ENCODE measurements at places on chromosomes 2 and 18. TPM values are rescaled to one million over a fixed set of nuclear protein-coding genes. Genes with fewer than 3 reads are reported as not detected.

- DNase-seq, result no peak
These were observed 64.4 kb downstream of the ZNF516 start for GRCh38 chr18:76430636-76431035.

The C1GALT1C1L gene
- 2.0 TPM for total RNA-seq

The ARHGAP28 gene
- 1.6 TPM for total RNA-seq

The ZNF532 gene
- total RNA-seq, result 6.1 TPM

GRCh38 chr2:157076526-157077161 is 180.9 kb upstream of the GALNT5 start:
- DNase-seq, result no peak

GRCh38 chr2:239226677-239227581 is 173.9 kb downstream of the HDAC4 start:
- DNase-seq, result no peak

DNA sequence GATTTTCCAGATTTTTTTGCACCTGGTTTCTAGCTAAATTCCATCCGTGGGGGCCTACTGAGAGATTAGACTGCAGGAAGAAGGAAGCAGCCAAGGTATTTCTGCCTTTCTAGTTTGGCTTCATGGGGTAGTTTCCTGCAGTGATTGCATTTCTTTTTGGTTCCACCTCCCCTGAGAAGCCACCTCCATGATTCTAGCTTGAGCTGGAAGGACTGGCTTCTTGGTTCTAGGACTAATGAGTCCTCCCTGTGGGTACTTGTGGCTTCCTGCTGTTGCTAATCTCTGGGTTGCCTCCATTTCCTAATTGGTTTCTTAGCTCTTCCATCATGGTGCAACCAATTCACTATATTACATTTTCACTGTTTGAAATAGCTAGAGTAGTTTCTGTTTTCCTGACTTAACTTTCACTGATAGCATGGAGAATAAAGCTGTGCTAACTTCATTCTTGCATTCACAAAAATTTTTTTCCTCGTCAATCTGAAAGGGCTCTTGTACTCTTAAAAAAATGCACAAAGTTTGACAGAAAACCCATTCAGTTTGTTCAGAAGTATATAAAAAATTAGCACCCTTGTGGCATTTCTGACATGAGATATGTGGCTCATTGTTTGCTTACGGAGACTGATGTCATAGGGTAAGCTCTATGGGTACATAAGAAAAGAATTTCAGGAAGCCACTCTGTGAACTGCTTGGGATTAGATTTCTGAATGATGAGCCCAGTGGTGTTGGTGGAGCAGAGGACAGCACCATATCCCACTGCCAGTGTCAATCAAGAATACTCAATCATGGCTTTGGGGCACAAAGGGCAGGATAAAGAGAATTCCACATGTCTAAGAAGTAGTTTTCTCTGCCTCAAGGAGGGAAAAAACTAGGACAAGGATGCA is 242.8 kb upstream of the RBMS1 start:
- DNase-seq, result peak; percentile 89

DNA sequence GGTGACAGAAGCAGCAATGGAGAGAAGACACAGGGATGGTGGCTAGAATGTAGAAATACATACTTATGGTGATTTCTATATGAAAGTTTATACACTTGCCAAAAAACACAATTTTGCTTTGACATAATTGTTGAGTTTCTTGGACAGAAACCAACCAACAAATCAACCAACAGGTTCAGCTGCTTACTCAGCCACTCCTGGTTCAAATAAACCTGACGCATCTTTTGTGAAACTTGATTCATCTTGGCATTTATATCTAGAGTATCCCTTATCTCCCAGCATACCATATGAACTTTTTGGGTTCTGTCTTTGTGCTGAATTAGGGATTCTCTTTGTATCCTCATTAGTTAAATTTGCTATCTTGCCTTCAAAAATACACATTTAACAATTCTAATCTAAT is 54.1 kb upstream of the ERBB4 start:
- no peak for DNase-seq

GRCh38 chr2:222671259-222672067 is at the start of gene MOGAT1:
MOGAT1 (plus strand) TSS chr2:222671658; CDS start chr2:222671786, 128 bp downstream.
- peak; percentile 26 for DNase-seq

DNA sequence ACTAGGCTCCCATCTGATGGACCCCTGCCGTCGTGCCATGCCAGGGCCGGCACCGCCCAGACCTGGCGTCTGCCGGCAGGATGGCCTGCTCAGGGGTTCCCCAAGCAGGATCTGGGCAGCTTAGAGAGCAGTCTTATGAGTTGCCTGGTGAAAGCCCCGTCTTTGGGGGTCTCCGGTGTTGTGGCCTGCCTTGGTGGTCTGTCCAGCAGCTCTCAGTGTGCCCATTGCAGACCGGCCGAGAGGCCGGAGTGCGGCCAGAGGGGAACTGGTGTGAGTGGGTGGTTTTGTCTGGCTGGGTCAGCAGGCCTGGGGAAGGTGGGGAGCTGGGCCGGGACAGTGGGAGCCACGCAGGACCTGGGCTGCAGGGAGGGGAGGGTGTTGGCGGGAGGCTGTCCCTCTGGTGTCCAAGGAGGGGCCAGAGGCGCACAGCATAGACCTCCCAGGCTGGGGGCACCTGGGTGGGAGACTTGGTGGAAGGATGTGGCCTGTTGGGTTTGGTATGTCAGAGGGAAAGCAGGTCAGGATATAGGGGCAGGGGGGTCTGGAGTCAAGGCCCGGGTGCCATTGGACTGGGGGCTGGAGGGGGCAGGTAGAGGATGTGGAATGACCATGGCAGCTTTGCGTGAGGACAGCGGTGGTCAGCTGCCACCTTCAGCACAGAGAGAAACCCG is 16.5 kb downstream of the GPC1 start:
- DNase-seq, result no peak

DNA sequence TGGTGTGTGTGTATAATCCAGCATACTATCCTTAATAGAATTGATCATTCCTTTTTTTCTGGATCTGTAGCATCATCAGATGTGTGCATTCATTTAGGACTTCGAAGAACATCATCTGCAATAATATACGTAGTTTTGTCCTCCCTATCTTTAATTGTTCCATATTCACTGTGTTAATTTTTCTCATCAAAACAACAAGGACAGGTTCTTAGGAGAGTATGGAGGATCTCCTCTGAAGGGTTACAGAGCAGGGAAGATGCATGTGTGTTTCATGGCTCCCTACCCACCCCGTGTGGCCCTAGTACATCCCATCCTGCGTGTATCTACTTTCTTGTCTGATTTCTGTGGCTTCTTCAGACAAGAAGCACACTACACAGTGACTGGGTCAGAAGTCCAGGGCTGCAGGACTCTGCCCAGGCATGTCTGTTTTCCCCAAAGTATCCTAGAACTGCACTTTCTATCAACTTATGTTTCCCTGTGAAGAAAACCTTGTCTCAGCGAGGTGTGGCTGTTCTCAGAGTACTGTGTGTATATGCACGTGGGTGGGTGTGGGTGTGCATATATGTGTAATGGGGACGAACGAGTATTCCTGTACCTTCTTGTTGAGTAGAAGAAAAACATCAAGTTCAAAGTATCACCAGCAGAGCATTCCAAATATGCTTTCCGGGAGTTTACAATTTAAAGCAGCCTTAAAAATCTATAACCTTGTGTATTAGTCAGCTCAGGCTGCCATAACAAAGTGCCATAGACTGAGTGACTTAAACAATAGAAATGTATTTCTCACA is 220.4 kb upstream of the FOSL2 start:
- no peak for DNase-seq

- DNase-seq, result no peak
These were observed 38.9 kb upstream of the SCG2 start for GRCh38 chr2:223641082-223641481.

The NPHP1 gene
- 11.9 TPM for total RNA-seq

The PROKR1 gene
- total RNA-seq, result not detected

The NEU2 gene
- total RNA-seq, result not detected

The RALBP1 gene
- total RNA-seq, result 35.8 TPM

DNA sequence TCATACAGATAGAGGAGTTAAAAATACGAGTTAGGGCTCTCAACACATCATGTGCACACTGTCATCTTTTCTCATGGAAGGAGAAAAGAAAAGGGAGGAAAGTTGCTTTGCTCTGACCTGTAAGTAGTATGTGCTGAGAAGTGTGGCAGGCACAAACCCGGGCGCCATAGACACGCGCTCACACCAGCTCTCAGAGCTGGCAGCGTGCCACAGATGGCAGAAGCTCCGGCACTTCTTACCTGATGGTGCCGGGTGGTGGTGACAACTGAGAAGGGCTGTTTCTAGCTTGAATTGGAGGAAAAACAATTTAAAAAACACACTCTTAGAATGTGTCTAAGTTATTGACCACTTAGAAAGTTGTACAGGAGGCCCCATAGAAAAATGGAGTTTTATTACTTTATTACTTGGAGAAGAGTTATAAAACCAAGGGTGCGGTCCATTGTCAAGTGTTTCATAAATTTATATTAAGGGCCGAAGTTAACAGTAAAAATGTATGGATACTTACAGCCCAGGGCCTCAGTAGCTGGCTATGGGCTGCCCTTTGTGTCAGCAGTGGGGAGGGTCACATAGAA is 92.2 kb downstream of the DPP4 start:
- no peak for DNase-seq

DNA sequence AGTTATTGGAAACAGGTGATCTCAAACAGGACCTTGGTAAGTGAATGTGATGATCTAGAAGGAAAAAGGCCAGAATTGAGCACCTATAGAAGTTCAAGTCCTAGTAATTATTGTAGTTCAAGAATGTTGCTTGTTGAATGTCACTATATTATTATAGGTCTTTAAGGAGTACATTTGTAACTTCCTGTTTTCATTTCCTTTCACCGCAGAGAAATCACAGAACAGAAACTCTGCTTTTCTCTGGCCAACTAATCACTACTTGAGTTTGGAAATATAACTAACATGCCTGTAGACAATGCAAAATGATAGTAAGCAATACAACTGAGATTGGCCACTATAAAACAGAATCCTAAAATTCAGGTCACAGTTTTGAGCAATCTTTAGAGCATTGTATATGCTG is 61.8 kb upstream of the EFEMP1 start:
- no peak for DNase-seq

GRCh38 chr2:234172066-234172465 is 121.6 kb downstream of the SPP2 start:
- DNase-seq, result no peak

DNA sequence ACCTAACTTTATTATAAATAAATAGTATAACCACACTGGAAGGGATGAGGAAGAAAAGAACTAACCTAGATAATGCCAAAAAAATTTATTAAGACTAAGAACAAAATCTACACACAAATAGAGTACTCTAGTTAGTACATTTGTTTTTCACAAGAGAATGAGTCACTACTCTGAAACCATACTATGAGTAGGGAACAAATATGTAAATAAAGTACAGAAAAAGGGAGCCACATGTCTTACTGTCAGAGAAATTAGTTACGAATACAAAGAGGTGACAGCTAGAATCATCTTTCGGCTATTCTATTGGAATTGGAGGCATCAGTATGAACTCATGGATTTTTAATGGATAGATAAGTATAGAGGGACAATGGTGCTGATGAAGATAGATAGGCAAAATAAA is 150.5 kb downstream of the COPS8 start:
- DNase-seq, result no peak

- no peak for DNase-seq
These were observed 12.9 kb upstream of the NCKAP5 start for GRCh38 chr2:133581010-133581760.

GRCh38 chr2:26636935-26637334 is 4.2 kb downstream of the CIB4 start:
- no peak for DNase-seq

The IMPACT gene
- total RNA-seq, result 24.9 TPM

GRCh38 chr2:60554646-60555065 is 1.2 kb upstream of the BCL11A start:
- DNase-seq, result no peak

DNA sequence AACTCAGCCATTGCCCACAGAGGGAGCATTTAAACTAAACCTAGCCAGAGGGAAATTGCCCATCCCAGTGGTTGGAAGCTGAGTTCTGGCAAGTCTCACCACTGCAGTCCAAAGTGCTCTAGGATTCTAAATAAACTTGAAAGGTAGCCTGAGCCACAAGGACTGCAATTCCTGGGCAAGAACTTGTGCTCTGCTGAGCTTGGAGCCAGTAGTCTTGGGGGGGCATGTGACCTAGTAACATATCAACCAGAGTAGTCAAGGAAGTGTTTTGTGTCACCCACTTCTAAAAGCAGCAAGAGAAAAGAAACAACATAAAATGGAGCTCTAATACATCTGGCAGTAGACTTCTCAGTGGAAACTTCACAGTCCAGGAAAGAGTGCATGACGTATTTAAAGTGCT is 167.0 kb downstream of the PTH2R start:
- no peak for DNase-seq

The SOX11 gene
- total RNA-seq, result 0.03 TPM

DNA sequence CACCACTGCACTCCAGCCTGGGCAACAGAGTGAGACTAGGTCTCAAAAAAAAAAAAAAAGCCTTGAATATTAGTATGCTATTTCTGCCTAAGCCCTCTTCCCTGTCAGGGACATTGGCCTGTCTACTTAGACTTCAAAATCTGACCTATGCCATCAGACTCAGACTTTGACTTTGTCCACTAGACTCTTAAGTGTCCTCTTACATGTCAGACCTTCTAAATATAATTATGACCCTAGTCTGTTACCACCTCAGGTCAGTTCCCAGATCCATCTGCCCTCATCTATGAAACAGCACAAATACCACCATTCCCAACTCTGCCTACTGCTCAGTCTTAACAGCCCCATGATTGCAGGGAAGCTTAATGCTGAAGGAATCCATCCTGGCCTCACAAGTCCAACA is 244.6 kb downstream of the ZEB2 start:
- no peak for DNase-seq

- no peak for DNase-seq
These were observed 33.0 kb upstream of the DLX1 start for GRCh38 chr2:172052000-172052983.

The TBR1 gene
- 0.05 TPM for total RNA-seq

GRCh38 chr2:237885111-237885930 is 25.9 kb downstream of the RAMP1 start:
- no peak for DNase-seq

DNA sequence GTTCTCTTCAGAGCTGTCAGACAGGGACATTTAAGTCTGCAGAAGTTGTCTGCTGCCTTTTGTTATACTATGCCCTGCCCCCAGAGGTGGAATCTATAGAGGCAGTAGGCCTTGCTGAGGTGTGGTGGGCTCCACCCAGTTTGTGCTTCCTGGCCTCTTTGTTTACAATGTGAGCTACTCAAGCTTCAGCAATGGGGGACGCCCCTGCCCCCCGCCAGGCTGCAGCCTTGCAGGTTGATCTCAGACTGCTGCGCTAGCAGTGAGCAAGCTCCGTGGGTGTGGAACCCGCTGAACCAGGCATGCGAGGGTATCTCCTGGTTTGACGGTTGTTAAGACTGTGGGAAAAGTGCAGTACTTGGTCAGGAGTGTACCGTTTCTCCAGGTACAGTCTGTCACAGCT is 24.0 kb upstream of the PAIP2B start:
- DNase-seq, result no peak

- no peak for DNase-seq
These were observed 60.5 kb downstream of the NCAPH start for GRCh38 chr2:96396095-96396494.
